ENCODE measurements at places on chromosomes 1 and 21.

DNA sequence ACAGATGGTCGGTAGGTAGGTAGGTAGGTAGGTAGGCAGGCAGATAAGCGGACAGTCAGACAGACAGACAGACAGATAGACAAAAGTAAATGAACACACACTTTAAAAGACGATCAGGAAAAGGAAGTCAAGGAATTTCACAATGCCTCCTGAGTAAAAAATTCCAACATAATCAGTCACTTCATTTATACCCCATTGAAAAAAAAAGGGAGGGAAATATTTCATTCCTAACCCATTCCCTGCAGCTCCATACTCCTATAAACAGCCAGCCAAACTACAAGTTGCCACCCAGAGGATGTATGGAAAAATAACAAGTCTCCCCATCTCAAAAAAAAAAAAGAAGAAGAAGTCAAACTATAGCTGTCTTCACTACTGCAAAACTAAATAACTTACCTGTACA is 43.4 kb downstream of the ZZZ3 start:
- no peak for DNase-seq

DNA sequence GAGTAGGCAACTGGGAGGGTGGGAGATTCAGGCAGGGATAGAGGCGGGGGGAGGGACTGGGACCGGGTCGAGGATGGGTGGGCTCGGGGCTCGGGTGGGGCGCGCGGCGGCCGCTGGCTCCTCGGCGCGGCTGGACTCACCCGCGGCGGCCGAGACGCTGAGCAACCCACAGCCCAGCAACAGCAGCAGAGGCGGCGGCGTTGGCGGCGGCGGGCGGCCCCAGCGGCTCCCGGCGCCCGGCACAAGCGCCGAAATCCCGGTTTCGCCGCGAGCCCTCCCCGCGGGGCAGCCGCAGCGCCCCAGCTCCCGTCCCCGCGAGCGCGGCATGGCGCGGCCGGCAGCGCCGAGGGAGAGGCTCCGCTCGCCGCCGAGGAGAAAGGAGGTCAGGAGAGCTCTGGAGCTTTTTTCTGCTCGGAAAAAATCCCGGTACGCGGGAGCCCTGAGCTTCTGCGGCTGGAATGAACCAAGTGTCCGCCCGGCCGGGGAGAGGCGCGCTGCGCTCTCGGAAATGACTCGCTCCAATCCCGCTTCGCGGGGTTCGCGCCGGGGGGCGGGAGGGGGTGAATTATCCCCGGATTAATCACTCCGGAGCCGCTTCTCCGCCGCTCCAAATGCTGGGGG is at the start of gene CSMD2:
CSMD2 (minus strand) TSS at position 460 of the 621 bp plus-strand sequence; CDS start at position 327, 133 bp downstream.
- DNase-seq: peak; percentile 72

DNA sequence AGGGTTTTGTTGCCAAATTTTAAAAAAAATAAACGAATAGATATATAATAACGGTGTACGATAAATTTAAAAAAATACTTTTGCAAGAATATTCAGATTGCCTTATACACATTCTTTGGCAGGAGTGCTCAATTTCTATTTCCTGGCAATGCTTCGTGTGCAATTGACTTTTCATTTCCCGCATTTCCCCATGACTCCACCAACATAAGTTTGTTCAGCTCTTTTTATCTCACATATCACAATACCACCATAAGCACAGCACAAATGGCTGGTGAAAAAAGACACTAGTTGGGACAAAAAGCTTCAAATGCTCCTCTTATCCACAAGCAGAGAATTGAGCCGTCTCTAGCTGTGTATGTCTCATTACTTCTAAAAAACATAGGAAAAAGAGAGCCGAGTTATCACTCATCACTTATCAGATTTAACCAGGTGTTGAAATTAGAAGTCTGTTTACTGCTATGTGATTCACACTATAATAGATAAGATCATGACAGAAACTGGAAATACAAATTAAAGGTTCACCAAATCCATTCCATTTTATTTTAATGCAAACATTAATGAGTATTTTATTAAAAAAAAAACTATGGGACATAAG is 28.9 kb upstream of the RGS1 start:
- no peak for DNase-seq

GRCh38 chr1:210440081-210440480 is 111.4 kb downstream of the HHAT start:
- no peak for DNase-seq

DNA sequence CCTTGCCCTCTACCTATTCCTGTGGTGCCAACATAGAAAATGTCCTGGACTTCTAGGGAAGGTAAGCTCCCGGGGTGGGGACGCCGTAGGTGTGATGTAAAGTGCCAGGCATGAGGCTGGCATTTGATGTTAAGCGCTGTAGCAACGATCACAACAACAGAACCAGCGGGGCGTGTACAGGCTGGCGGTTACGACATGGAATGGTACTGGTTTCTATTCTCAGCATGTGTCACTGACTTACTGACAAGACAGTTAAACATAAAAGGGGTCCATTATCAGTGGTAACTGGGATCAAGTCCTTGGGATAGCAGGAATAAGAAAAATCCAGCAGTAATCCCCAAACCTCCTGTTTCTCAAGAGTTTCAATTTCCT is 58.9 kb downstream of the TGFBR3 start:
- DNase-seq: no peak

- DNase-seq: no peak
These were observed 498.2 kb upstream of the NR5A2 start for GRCh38 chr1:199529324-199529723.

GRCh38 chr1:222247811-222248310 is 300.0 kb downstream of the HHIPL2 start:
- no peak for DNase-seq

DNA sequence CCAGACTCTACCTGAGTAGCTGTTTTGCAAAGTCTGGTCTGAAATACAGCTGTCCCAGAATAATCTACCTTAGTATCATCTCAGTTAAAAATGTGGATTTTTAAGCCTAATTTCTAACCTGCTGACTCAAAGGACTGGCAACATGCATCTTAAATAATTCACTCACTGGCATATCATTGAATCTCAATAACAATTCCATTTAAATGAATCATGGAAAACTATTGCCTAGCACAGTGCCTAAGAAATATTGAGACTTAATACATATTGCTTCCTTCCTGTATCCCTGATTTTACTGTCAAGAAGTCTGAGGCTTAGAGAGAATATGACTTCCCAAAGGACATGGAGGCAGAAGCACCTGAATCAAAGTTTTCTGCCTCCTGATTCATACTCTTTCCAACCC is 3.1 kb downstream of the CCDC190 start:
- DNase-seq: no peak

DNA sequence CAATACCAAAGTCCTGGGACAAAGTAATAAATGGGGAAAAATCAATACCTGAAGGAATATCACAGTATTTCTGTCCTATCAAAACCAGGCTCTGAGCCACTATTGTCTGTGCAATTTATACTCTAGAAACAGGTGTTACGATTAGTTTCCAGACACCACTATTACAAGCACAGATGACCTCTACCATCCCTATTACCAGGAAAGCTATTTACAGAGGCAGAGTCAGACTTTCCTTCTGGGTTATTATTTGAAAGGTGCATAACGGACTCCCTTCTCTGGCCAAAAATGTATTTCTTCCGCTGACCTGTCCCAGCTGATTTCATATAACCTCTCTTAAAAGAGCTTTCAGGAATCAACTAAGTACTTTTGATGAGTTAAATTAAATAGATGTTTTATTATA is 154.6 kb upstream of the LRRC7 start:
- DNase-seq: no peak

DNA sequence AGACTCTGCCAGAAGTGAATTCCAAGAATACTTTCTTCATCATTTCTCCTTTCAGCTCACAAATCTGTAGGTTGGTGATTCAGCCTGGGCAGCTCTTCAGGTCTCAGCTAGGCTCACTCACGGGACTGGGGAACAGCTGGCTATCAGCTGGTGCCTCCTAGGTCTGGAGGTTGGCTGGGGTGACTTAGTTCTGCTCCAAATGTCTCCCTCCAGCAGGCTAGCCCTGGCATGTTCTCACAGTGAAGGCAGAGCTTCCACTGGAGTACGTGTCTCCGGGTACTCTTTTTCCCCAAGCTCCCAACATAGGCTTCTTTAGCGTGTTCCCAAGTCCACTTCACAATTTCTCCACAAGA is 12.5 kb upstream of the VAMP4 start:
- DNase-seq: no peak

DNA sequence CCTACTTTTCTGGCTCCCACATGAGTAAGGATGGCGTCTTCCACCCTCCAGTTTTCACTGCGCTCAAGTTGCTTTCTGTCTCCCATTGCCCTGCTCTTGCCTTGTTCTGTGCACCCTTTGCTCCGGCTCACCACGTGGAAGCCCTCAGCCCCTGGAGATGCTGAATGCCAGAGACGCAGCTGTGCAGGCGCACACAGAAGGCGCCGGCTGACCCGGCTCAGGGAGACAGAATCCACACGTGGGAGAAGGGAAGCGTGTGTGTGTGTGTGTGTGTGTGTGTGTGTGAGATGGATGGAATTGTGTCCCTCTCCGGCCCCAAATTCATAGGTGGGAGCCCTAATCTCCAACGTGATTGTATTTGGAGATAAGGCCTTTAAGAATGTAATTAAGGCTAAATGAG is 118.2 kb upstream of the ERRFI1 start:
- DNase-seq: no peak

GRCh38 chr1:52444463-52444862 is 40.1 kb downstream of the PRPF38A start:
- no peak for DNase-seq

GRCh38 chr1:84851839-84852238 is 41.2 kb downstream of the LPAR3 start:
- DNase-seq: no peak

DNA sequence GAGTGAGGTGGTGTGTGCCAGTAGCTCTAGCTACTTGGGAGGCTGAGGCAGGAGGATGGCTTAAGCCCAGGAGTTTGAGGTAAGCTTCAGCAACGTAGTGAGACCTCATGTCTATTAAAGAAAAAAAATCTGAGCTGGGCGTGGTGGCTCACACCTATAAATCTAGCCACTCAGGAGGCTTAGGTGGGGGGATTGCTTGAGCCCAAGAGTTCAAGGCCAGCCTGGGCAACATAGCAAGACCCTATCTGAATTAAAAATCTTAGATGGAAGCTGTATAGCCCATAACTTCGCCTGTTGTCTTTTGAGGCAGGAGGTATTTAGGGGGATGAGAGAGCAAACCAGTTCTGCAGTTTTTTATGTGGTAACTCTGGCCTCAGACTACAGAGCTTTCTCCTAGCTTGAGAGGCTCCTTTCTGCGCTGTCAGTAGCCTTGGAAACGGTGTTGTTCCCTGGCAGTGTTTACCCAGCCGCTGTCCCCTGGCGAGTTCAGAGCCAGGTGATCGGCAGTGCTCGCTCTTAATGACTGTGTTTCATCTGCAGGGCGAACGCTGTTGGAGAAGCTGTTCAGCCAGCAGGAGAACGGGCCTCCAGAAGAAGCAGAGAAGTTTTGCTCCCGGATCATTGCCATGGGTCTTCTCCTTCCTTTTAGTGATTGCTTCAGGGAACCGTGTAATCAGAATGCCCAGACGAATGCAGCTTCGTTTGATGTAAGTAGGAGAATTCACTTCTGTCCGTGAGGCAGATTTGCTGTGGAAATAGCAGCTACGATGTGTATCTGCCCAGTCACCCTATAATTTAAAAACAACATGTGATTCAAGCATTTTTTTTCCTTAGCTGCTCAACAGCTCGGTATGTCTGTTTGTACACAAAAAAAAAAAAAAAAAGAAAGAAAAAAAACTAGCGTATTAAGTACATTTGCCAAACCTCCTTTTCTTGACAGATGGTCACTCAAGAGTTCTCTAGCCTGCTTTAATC is 31.2 kb downstream of the FMN2 start:
- DNase-seq: peak; percentile 85

GRCh38 chr1:246587606-246588005 is 21.4 kb downstream of the CNST start:
- no peak for DNase-seq

- DNase-seq: no peak
These were observed 103.4 kb upstream of the TIAM1 start for GRCh38 chr21:31447505-31447904.

GRCh38 chr1:72466376-72466775 is 184.0 kb upstream of the NEGR1 start:
- DNase-seq: no peak

GRCh38 chr1:26574018-26574417 is 44.5 kb downstream of the RPS6KA1 start:
- DNase-seq: no peak

DNA sequence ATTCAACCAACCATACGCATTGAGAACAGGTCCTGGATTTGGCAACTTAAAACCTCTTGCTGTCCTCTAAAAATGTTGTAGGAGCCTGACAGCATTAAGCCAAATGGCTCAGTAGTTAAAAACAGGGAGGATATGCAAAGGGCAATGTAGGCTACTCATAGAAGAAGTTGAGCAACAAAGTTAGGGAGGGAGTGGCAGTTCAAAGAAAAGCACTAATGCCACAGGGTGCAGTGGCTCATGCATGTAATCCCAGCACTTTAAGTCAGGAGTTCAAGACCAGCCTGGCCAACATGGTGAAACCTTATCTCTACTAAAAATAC is 92.9 kb upstream of the ERG start:
- no peak for DNase-seq

DNA sequence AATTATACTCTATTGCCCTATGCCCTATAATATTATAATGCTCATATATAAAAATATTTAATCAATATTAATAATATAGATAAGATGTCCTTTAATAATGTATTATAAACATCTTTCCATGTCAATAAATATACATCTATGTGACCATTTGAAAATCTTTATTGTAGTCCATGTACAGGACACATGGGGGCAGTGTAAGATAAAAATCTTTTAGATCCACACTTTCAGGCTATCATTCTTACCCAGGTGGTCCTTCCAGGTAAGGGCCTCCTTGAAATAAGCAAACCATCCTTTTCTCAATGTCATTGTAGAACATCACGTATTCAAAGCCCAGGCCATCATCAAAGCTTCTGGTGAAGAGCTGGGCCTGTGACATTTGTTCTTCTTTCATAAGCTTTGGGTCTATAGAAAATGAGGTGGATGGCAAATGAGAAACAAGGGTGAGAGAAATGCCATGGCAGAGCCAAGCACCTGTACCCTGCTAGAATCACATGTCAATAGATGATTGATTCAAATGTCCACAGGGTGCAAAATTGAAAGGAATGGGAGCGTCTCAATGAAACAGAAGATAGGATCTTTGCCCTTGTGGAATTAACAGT is 20.2 kb downstream of the THEM4 start:
- peak; percentile 35 for DNase-seq

- no peak for DNase-seq
These were observed 7.8 kb downstream of the LMOD1 start for GRCh38 chr1:201938440-201939035.

DNA sequence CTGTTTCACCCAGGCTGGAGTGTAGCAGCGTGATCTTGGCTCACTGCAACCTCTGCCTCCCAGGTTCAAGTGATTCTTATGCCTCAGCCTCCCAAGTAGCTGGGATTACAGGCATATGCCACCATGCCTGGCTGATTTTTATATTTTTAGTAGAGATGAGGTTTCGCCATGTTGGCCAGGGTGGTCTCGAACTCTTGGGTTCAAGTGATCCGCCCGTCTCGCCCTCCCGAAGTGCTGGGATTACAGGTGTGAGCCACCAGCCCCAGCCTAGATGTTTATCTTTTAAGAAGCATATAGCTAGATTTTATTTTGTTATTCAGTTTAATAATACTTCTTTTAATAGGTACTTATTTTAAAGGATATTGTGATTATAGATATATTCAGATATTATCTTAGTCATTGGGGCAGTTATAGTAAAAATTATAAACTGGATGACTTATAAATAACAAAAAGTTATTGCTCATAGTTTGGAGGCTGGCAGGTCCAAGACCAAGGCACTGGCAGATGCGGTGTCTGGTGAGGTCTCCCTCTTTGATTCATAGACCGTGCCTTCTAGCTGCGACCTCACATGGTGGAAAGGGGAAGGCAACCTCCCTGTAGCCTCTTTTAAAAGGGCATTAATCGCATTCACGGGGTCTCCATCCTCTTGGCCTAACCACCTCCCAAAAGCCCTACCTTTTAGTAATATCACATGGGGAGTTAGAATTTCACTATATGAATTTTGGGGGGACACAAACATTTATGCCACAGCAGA is 3.1 kb upstream of the KCNE2 start:
- no peak for DNase-seq

Measured in NCI-H1105 treated with DMSO at 0.1 percent for 48 hours (cell line).